RPMI7951 (cell line): ENCODE measurements at places on chromosomes 6 and 20. TPM values are rescaled to one million over a fixed set of nuclear protein-coding genes. Genes with fewer than 3 reads are reported as not detected.

Gene LSM14B
- 39.4 and 39.9 TPM in 2 replicates for total RNA-seq

Gene TGM3
- not detected in 2 replicates for total RNA-seq

Gene ECT2L
- total RNA-seq, result not detected in 2 replicates

Gene ABHD16A
- total RNA-seq, result 36.7 and 36.9 TPM in 2 replicates

Gene ARMH2
- total RNA-seq, result not detected in 2 replicates

Gene PRND
- under 0.01 and 0.10 TPM in 2 replicates for total RNA-seq

Gene EDN3
- not detected in 2 replicates for total RNA-seq

Gene TSBP1
- total RNA-seq, result not detected in 2 replicates

Gene FAM209B
- not detected in 2 replicates for total RNA-seq

Gene GTF3C6
- total RNA-seq, result 106 and 116 TPM in 2 replicates

Gene RAD21L1
- 0.98 and 1.4 TPM in 2 replicates for total RNA-seq

Gene ZSCAN16
- 4.2 and 5.9 TPM in 2 replicates for total RNA-seq

Gene ARFGEF3
- 0.20 and 0.24 TPM in 2 replicates for total RNA-seq

Gene KCNK5
- total RNA-seq, result 0.10 and 0.12 TPM in 2 replicates

Gene CYP39A1
- 1.8 and 2.3 TPM in 2 replicates for total RNA-seq

Gene BNIP5
- total RNA-seq, result not detected in 2 replicates

Gene CLVS2
- total RNA-seq, result not detected in 2 replicates

Gene LZTS3
- 1.4 and 3.4 TPM in 2 replicates for total RNA-seq

Gene ZBP1
- total RNA-seq, result not detected in 2 replicates

Gene BPIFB6
- not detected in 2 replicates for total RNA-seq

Gene MEI4
- total RNA-seq, result not detected in 2 replicates

Gene SLC4A11
- total RNA-seq, result 0.60 and 0.68 TPM in 2 replicates

Gene AVP
- total RNA-seq, result not detected in 2 replicates

Gene DAAM2
- 4.0 and 5.4 TPM in 2 replicates for total RNA-seq

Gene RAET1L
- not detected in 2 replicates for total RNA-seq

Gene GPSM3
- 4.1 and 5.8 TPM in 2 replicates for total RNA-seq

Gene GSTA1
- 0.48 and 0.68 TPM in 2 replicates for total RNA-seq

Gene TMEM244
- total RNA-seq, result 2.5 and 4.2 TPM in 2 replicates

Gene PIM1
- total RNA-seq, result 7.7 and 8.2 TPM in 2 replicates

Gene RAET1G
- total RNA-seq, result 9.9 and 13.4 TPM in 2 replicates

Gene LY86
- not detected in 2 replicates for total RNA-seq

Gene GATA5
- not detected in 2 replicates for total RNA-seq

Gene KCNB1
- total RNA-seq, result not detected in 2 replicates

Gene KIAA1755
- 0.59 and 1.1 TPM in 2 replicates for total RNA-seq

Gene EEF1E1
- 185 and 229 TPM in 2 replicates for total RNA-seq

Gene TOX2
- total RNA-seq, result 24.7 and 25.4 TPM in 2 replicates

Gene OPN5
- not detected in 2 replicates for total RNA-seq

Gene TDP2
- 19.7 and 30.0 TPM in 2 replicates for total RNA-seq

Gene C6orf141
- 0.20 and 0.60 TPM in 2 replicates for total RNA-seq

Gene MUCL3
- total RNA-seq, result not detected in 2 replicates

Gene GRIK2
- total RNA-seq, result 0.88 and 2.0 TPM in 2 replicates
